Airway epithelial cell (primary cell): ENCODE measurements at places on chromosomes 5 and 9. TPM values are rescaled to one million over a fixed set of nuclear protein-coding genes. Genes with fewer than 3 reads are reported as not detected.

The SLC6A7 gene
- total RNA-seq = not detected in 2 replicates

The ABO gene
- total RNA-seq = 0.42 and 0.71 TPM in 2 replicates

The SPINK4 gene
- not detected in 2 replicates for total RNA-seq

The SPATA31C1 gene
- not detected in 2 replicates for total RNA-seq

The FGF18 gene
- not detected in 2 replicates for total RNA-seq

The PPP1R26 gene
- total RNA-seq = 12.9 and 16.9 TPM in 2 replicates

The ITK gene
- total RNA-seq = not detected in 2 replicates

The TRMO gene
- 7.3 and 12.8 TPM in 2 replicates for total RNA-seq

The PRKACG gene
- not detected in 2 replicates for total RNA-seq

The NMUR2 gene
- total RNA-seq = not detected in 2 replicates

The IFNA13 gene
- not detected in 2 replicates for total RNA-seq

The CDO1 gene
- total RNA-seq = not detected in 2 replicates

The SPINK13 gene
- not detected in 2 replicates for total RNA-seq

The SPINK7 gene
- 4.2 and 14.1 TPM in 2 replicates for total RNA-seq

The C5orf46 gene
- total RNA-seq = 3.7 TPM in 1 of 2 replicates, not detected in the other

The EQTN gene
- total RNA-seq = 0.78 TPM in 1 of 2 replicates, not detected in the other

The GM2A gene
- 125 and 156 TPM in 2 replicates for total RNA-seq

The GABRA6 gene
- total RNA-seq = not detected in 2 replicates

The TLE4 gene
- 23.3 and 27.5 TPM in 2 replicates for total RNA-seq

The PCDHB11 gene
- 0.09 TPM in 1 of 2 replicates, not detected in the other for total RNA-seq

The FOXD4L4 gene
- total RNA-seq = 0.07 and 0.19 TPM in 2 replicates

The CCDC107 gene
- total RNA-seq = 8.7 and 13.0 TPM in 2 replicates

The SURF1 gene
- 26.6 and 37.2 TPM in 2 replicates for total RNA-seq

The MEGF10 gene
- 0.05 and 0.07 TPM in 2 replicates for total RNA-seq

The WNT8A gene
- not detected in 2 replicates for total RNA-seq

The CDKN2A gene
- total RNA-seq = 18.5 and 21.6 TPM in 2 replicates

The EPB41L4A gene
- total RNA-seq = 4.7 and 29.8 TPM in 2 replicates

The ANKRD33B gene
- 0.49 and 0.65 TPM in 2 replicates for total RNA-seq

The NXNL2 gene
- total RNA-seq = 0.23 TPM in 1 of 2 replicates, not detected in the other

The PLEKHG4B gene
- under 0.01 and 1.5 TPM in 2 replicates for total RNA-seq

The ZNG1C gene
- 16.0 and 24.2 TPM in 2 replicates for total RNA-seq

The WWC1 gene
- 11.5 and 21.6 TPM in 2 replicates for total RNA-seq

The FIBCD1 gene
- 0.19 and 0.56 TPM in 2 replicates for total RNA-seq
